ENCODE measurements at places on chromosomes 12 and 14.

GRCh38 chr12:94147991-94148738 is at the start of gene PLXNC1:
TSS of gene PLXNC1 (plus strand) at chr12:94148577. CDS start at chr12:94148972, 395 bp downstream.
- peak; percentile 63 for DNase-seq

DNA sequence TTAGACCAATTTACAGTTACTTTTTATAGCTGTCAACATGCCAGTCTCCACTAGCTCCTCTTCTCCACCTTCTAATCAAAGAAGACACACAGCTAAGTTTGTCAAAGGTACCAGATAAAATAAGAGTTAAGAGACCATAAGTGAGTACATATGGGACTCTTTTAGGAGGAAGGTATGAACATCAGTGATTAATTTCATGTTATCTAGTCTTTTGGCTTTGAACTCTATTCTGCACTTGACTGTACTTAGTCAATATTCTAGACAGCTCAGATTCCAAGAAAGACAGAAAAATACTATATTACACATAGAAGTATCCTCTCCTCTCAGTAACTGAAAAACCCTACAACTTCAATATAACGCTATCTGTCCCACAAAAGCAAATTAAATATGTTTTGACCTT is 28.1 kb downstream of the CAPRIN2 start:
- DNase-seq: no peak

DNA sequence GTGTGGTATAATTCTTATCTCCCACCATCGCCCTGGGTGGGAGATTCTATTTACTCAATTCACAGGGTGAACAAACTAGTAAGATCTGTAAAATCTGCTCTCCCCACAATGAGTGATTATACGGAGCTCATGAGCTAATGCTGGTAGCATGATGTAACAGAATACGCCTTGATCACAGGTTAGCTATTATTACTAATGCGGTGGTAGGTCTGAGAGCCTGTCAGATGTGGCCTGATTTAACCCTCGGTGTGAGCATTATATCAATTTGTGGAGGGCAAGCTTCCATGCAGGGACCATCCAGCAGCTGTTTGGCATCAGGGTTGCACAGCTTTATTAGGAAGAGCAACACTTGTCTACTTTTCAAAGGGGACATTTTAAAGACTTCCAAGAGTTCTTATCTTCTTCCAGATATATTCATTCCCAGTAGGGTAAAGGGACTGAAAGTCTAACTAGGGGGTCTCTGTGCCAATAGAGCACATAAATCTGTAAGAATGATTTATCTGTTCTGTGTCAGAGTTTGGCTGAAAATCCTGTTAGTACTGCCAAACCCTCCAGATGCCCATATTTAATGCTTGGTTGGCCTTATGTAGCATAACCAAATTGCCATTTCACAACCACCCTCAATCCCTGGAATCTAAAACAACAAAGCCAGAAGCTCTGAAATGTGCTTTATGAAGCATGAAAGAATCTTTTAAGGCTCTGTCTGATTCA is 18.7 kb downstream of the TSHR start:
- no peak for DNase-seq

DNA sequence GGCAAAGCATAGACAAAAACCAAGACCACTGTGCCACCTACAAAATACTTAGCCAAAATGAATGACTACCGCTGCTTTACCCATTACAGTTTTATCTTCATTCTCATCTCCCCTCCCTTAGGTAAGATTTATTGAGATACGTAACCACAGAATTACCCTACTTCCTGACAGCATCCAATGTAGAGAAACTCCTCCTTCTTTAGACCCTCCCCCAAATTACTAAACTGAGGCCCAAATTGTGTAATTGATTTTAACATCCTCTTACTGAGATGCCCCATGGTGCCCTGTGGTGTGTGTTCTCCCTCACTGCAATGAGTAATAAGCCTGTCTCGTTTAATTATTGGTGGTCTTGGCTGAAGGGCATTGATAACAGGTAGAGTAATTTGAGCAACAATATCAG is 19.1 kb downstream of the VRK1 start:
- DNase-seq: no peak

DNA sequence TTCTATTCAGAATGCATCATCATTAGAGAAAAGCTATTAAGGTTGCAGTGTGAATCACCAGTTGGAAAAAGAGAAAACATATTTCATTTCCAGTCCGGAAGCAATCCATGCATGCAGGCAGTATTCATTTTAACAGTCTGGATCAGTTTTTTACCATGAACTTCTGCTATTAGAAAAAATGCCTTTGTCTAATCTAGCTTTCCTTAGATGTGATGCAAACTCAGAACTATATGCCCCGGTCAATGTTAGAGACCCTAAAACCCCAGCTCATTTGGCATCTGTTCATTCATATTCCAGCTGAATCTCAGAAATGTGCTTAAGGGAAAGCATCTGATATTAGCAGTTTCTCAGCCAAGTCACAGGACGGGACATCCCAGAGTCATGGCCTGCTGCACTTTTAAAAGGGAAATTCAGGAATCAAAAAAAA is 8.5 kb downstream of the IRAK3 start:
- no peak for DNase-seq

DNA sequence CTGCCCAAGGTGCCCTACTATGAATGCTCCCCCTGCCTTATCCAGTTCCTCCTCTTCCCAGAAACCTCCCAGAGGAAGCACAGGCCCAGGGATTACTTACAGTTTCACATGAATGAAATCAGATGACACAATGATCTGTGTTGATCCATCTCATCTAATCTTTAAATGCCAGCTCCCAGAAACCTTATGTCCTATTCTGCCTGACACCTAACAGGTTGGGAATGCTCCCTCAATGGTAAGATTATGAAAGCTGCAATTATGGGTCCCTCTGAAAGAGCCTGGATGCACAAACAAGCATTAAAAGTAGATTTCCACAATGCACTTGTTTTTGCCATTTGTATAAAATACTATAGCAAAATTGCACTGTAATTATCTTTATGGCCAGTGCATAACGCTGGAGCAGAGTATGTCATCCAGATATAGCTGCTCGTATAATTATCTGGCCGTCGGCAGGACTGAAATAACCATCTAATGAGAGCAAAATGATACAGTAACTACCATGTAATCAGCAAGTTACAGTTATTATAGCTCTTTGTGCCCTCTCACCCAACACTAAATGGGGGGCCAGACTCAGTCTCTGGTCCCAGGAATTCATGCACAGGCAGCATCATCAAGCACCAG is 4.4 kb upstream of the ZBTB39 start:
- DNase-seq: no peak

GRCh38 chr12:109951751-109952150 is 44.4 kb downstream of the GIT2 start:
- DNase-seq: no peak

DNA sequence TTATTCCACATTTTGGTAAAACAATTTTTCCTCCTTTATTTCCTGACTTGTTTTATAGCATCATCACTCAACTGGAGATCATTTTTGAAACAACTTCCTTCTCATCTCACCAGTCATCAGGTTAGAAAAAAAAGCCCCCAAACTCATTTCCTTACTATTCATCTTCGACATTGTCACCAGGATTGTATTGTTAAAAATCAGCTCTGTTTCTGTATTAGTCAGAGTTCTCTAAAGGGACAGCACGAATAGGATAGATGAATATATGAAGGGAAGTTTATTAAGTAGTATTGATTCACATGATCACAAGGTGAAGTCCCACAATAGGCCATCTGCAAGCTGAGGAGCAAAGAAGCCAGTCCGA is 392.6 kb downstream of the FUT8 start:
- DNase-seq: no peak

DNA sequence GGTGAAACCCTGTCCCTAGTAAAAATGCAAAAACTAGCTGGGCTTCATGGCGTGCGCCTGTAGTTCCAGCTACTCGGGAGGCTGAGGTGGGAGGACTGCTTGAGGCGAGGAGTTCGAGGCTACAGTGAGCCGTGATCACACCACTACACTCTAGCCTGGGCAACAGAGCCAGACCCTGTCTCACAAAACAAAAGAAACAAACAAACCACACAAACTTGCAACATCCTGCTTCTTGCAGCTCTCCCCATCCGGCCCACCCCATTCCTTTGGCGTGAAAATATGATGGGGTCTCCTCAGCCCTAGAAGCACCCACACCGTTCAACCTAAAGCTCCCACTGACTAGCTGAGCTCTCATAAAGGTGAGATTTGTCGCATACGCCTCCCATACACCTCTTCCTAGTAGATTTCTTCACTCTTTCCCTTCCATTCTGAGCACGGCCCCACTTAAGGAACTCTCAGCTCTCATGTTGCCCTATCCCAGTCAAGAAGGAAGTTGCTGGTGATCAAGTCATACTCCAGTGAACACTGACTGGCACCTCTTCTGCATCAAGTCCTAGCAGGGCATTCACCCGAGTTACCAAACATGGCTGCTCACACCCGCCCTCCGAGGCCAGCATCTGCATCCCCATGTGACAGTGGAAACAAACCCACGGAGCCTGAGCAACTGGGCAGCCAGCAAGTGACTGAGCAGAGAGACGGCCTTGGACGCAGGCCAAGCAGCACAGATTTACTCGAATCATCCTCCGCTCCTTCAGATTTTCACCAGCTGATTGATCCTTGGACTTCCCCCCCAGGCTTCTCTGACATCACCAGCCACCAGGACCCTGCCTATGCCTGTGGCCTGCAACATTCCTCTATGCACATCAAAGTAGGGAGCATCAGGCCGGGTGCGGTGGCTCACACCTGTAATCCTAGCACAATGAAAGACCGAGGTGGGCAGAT is 18.9 kb upstream of the CD27 start:
- no peak for DNase-seq

GRCh38 chr14:33790996-33791395 is 159.9 kb downstream of the EGLN3 start:
- no peak for DNase-seq

GRCh38 chr12:67504026-67504425 is 144.5 kb upstream of the DYRK2 start:
- no peak for DNase-seq

- DNase-seq: no peak
Measured at GRCh38 chr12:98945864-98946263, 300.8 kb downstream of the APAF1 start.

- no peak for DNase-seq
Measured at GRCh38 chr12:52975204-52975603, 26.3 kb downstream of the KRT18 start.

DNA sequence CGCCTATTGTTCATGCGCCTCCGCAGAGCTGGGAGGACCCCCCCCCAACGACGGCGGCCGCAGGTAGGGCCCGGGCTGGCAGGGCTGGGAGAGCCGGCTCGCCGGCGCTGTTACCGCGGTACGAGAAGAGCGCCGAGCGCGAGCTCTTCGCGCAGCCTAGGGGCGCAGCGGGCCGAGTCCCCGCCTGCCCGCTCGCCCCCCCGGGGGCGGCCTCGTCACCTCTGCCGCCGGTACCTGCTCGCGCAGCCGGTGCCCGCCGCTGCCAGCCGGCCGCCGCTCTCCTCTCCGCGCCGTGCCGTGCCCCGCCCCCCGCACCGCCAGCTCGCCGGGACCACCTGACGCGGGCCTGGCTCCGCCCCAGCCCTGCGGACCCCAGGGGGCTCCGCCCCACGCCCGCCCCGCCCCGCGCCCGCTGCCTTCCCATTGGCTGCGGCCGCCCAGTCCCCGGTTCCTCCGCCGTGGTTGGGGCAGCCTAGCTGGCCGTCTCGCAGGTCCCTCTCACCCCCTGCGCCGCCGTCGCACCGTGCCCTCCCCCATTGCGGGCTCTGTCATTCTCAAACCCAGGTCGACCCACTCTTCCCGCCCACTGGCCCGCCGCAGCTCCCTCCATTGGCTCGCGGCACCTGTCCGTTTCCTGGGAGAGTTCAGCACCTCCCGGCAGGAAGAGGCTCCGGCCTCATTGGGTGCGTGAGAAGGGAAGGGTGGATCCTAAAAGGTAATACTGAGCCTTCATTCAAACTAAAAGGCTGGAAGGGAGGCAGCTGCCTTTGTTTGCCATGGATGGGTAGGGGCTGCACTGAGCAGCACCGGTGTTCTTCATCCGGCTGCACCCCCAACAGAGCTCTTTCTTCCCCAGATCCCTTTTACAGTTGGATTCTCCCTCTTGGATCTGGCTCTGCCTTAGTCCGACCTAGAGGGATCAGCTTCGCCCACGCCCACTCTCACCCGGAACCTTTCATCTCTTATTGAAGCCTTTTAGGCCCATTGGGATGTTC is at the start of gene MAP3K9:
Gene MAP3K9, minus strand, starts transcription at position 289 of the 995 bp plus-strand sequence. CDS start 342 bp downstream, outside the sequence.
- DNase-seq: peak; percentile 77

- DNase-seq: no peak
Measured at GRCh38 chr12:94768398-94769046, 118.2 kb upstream of the TMCC3 start.

GRCh38 chr12:128268379-128268995 is 1.5 kb downstream of the TMEM132C start:
- DNase-seq: no peak

- DNase-seq: no peak
Measured at GRCh38 chr12:12717586-12718380, 615 bp downstream of the CDKN1B start.

- no peak for DNase-seq
Measured at GRCh38 chr14:104978746-104979691, 845 bp upstream of the AHNAK2 start.

GRCh38 chr12:67740711-67741110 is 92.2 kb downstream of the DYRK2 start:
- DNase-seq: no peak

DNA sequence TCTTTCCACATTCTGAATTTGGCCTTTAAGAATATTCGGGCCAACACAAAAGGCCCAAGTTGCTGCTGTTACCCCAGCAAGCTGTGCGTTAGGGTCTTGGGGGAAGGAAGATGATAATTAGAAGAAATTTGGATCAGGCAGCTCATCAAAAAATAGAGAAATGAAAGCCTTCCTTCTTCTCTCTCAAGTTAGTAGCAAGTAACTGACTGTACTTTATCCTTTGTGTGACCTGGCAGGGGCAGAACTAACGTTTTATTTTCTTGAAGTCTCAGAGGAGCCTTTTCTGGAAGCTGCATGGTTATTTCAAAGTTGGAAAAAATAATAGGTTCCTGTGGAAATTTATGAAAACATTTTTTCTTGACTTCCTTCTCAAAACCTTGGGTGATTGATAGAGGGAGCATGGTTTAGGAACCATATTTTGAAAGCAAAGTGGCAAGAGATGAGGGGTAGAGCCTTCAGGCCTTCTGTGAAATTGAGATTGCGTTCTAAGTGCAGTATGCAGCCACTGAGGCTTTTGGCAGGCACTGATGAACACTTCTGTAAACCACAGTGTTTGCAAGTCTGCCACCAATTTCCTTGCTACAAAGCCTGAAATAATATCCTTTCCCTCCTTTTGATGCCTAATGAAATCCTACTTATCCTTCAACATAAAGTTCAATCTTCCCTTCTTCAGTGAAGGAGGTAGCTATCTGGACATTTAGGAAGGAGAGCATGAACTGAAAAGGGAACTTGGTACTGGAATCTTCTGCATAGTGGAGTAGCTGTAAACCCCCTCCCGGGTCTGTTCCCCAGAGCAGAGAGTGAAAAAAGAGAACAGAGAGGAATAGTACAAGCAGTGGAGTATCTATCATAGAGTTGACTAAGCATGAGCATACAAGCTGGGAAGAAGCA is 123.2 kb downstream of the FGD4 start:
- DNase-seq: no peak

DNA sequence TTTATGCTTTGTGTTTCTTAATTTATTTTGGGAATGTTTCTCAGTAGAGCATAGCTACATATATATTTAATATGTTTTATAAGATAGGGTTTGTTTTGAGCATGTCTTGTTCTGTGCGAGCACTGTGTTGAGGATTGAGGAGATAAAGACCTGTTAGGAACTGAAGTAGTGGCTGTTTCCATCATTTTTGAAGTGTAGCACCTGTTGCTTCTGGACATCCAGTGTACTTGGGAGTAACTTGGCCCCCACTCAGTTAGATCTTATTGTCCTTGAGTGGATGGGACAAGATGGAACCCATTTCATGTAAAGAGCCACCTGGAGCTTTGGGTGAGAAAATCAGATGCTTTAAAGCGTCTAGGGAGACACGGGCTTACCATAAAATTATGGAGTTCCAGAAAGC is 8.7 kb downstream of the PPP2R5C start:
- DNase-seq: no peak
